ENCODE measurements at places on chromosomes 16 and 17.

- no peak for DNase-seq
Measured at GRCh38 chr17:78407387-78408000, 29.0 kb downstream of the PGS1 start.

DNA sequence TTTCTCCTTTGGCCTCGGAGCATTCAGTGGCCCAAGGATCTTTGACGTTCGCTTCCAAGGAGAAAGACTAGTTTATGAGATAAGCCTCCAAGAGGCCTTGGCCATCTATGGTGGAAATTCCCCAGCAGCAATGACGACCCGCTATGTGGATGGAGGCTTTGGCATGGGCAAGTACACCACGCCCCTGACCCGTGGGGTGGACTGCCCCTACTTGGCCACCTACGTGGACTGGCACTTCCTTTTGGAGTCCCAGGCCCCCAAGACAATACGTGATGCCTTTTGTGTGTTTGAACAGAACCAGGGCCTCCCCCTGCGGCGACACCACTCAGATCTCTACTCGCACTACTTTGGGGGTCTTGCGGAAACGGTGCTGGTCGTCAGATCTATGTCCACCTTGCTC lies 1.4 kb downstream of the AOC3 start:
- no peak for DNase-seq

DNA sequence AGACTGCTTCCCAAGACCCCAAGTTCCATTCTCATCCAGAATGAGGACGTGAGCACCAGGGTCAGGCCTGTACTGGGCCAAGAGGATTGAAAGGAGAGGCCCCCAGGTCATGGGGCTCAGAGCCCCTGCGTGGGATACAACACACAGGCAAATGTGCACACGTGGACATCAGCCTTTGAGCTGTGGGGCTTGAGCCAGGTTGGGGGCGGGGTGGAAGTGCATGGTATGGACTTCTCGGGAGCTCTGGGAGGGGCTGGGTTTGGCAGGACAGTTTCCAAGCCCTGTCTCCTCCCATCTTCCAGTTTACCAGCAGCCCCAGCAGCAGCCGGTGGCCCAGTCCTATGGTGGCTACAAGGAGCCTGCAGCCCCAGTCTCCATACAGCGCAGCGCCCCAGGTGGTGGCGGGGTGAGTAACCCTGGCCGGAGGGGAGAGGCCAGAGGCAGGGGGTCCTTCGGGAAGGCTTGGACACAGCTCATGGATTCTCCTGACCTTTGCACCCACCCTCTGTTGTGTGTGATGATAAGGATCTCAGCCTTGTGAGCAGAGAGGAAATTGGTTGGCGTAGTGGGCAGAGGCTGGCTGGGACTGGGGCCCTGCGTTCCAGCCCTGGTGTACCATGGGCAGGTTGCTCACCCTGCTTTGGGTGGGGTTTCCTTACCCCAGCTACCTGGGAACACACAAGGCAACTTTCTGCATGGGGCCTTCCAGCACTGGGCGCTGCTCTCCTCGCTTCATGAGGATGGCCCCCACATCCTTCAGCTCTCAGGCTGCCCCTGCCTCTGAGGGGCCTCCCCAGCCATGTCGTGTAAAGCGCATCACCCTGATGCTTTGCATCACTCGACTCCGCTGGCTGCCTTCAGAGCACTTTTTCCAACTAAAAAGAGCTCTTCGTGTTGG lies 10.4 kb upstream of the LASP1NB start:
- DNase-seq: no peak

DNA sequence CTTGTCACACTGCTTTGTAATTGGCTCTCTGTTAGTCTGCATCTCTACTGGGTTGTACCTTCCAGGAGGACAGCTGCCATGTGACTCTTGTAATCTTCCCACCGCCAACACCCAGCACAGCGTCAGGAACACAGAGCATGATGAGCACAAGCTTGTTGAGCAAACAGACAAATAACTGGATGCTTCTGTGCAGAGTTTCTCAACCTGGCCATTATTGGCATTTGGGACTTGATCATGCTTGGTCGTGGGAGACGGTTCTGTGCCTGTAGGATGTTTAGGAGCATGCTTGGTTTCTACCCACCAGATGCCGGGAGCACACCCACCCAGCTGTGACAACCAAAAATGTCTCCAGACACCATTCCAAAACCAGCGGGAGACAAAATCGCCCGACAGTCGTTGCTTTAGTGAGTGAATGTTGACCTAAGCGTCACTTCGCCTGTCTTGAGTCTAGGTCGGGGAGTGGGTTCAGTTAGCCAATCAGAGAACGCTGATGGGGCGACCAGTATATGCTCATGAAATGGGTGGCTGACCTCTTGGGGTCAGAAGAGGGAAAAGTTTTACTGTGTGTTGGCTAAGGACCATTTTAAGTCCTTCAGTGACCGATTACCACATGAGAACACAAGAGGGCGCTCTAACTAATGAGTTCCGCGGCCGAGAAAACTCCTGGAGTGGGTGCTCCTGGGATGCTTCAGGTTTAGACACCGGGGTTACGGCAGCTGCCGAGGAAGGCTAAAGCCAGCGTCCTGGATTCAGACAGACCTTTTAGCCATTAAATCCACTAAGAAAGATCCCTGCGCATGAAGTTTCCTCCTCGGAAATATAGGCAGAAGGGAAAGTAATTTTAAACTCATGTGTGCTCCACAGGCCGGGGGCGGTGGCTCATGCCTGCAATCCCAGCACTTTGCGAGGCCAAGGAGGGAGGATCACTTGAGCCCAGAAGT lies 57.8 kb upstream of the TEX2 start:
- peak; percentile 64 for DNase-seq

DNA sequence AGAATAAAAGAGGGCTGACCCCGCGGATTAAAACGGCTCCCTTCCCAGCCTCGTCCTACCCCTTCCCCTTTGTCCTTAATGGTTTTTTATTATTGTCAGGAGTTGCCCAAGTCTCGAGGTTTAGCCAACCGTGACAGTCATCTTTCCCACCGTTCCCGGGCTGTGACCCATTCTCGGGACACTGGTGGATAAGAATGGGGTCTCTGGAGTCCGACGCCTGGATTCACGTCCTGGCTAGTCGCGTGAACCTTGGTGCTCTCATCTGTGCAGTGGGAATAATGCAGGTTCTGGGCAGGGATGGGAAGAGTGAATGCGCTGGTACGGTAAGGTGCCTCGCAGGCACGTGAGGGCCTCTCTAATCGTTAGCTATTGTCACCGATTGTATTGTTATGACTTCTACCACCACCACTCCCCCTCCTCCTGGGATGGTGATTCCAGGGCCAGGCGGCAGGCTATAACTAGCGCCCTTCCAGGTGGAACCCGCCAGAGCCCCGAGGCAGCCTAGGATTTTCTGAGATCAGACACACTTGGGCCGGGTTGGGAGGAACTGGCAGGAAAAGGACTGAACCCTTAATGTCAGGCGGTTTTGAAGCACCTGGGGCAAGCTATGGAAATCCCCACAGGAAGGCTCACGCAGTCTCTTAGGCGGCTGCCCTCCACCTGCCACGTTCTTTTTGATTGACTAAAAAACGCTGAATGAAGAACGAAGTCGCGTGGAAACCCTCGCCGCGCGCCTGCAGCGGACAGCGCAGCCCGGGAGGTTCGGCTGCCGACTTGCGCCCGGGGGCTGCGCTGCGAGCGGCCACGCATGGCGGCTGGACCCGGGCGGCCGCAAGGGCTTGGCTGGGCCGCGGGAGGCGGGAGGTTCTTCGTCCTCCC lies 2.7 kb downstream of the HS3ST3B1 start:
- DNase-seq: no peak

- no peak for DNase-seq
Measured at GRCh38 chr16:5709889-5710288, 612.3 kb upstream of the EEF2KMT start.

DNA sequence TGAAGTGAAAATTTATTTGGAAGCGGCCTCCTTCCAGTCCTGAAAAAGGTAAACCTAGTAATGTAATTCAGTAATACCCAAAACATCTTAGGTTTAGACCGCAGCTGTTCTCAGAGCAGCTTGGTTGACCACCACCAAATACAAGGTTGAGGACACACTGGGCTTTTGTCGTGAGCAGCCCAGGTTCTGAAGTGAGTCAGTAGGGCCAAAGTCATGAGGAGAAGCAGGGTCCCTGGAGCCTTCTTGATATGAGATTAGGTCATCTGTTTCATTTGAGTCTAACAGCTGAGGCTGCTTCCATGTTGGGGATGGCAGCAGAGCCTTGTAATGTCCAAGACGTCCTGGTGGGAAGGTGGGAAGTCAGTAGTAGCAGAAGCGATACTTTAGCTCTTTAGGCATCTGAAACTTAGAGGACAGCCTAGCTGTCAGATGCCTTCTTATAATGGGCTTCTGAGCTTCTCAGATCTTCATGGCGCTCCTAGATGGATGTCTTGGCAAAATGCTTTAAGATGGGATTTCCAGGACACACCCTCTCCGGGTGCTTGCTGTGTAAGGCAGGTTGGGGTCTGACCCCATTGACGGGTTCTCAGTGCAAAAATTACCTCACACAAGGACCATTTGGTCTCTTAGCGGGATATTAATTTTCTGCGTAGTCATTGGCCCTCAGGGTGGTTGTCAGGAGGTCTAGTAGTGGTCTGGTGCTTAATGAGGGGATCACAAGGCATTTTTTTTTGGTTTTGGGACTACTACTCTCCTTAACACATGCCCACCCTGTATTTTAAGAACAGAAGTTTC lies 2.4 kb downstream of the ALKBH5 start:
- DNase-seq: peak; percentile 19

DNA sequence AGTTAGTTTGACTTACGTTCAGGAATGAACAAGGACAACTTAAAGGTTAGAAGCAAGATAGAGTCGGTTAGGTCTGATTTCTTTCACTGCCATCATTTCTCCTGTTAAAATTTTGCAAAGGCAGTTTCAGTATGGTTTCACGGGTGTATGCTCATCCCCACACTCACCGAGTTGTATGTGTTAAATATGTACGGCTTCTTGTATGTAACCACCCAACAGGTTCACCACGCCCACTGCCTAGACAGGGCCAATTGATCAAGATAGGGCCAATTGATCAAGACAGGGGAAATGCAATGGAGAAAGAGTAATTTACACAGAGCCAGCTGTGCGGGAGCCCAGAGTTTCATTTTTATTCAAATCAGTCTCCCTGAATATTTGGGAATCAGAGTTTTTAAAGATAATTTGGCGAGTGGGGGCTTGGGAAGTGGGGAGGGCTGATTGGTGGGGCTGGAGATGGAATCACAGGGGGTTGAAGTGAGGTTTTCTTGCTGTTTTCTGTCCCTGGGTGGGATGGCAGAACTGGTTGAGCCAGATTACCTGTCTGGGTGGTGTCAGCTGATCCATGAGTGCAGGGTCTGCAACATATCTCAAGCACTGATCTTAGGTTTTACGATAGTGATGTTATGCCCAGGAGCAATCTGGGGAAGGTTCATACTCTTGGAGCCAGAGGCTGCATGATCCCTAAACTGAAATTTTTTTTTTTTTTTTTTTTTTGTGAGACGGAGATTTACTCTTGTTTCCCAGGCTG lies 62.4 kb upstream of the PLCG2 start:
- no peak for DNase-seq

Data from HFFc6 (cell line).